NB4 (cell line): ENCODE measurements at places on chromosomes 16 and 17.

- DNase-seq = no peak
These were observed 25.2 kb upstream of the HYDIN start for GRCh38 chr16:71255721-71256120.

DNA sequence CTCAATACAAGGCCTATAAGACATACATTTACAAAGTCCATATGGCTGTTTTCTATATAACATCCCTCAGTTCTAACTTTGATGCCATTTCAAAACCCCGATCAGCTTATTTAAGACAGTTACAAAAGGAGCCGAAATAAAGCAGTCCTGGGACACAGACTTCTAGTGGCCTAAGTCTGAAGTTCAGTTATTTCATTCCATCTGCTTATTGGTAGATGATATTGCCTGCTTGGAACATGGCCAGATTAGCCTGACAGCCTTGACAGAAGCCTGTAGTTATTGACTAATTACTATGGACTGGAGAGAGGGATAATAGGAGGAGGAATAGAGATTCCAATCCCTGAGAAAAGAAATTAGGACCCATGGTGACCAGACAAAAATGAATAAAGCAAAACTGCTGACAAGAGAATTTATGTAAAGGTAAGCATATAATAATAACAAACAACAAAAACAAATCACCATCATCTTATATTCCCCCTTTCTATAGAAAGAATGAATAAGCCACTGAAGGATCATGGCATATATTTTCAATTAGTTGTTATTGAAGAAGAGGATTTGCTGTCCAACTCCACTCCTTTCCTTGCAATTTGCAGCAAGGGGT, 206.3 kb upstream of the TOM1L1 start:
- no peak for DNase-seq

DNA sequence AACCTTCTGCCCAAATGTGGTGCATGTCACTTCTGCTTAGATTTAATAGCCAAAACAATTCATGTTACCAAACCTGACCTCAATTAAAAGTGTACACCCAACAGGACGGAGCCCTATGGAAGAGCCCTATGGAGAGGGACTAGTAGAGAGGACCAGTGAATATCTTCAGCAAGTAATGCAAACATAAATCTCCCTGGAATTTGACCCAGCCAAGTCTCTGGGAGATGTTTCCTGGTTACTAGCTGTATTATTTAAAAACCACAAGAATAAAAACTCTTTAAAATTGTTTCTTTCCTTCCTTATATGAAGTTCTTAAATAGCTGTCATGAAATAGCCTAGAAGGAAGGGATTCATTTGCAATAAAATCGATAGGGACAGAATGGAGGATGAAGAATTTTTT, 255.8 kb downstream of the CDH11 start:
- DNase-seq = no peak

GRCh38 chr17:46020023-46020761, 21.1 kb downstream of the STH start:
- no peak for DNase-seq

DNA sequence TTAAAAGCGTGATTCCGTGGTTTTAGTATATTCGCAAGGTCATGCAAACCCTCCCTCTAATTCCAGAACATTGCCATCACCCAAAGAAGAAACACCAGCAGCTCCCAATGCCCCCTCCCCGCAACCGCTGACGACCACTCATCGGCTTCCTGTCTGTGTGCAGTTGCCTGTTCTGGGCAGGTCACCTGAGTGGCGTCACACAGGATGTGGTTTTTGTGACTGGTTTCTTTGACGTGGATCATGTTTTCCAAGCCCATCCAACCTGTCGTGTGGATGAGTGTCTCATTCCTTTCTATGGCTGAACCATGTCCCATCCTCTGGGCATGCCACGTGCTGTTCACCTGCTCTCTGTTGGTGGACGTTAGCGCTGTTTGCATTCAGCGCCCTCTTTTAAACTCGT, 8.2 kb upstream of the ATP2C2 start:
- peak; percentile 39 for DNase-seq
